ENCODE measurements at places on chromosomes 16 and 17.

DNA sequence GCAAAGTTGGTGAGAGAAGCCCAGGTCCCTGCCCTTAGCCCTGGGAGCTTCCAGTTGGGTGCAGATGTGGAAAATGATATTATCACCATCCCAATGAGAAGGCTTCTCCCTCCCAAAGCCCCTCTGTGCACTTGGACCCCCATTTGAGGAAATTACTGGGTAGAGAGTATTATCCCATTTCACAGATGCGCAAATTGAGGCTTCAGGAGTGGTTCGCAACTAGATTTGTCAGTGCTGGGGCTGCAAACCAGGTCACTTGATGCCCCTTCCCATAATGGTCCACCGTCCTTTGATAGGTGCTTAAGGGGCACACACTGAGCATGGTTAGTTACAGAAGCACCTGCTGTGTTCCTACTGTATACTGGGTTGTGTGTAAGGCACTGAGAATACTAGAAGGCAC, 14.3 kb upstream of the FOXN1 start:
- DNase-seq = no peak

- no peak for DNase-seq
Measured at GRCh38 chr17:57092779-57093178, 7.7 kb downstream of the AKAP1 start.

DNA sequence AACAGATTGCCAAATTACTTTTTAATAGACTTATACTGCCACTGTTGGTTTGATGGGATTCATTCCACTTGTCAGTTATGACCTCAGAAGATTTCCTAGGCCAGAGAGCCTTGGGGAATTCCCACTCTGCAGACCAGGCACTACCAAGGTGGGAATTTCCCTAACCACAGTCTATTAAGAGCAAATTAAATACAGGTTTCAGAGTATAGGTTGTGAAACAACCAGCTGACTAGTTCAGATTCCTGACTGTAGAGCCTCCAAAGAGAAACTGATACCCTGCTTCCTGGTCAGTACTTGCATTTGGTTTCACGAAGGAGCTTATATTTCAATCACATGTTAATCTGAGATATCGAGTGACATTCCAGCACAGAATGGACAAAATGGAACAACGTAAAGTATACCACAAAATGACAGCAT, 186.5 kb downstream of the STX8 start:
- no peak for DNase-seq

- DNase-seq = peak; percentile 48
Measured at GRCh38 chr16:28140788-28141618, 70.8 kb downstream of the XPO6 start.

GRCh38 chr17:41547921-41548843, 20.1 kb upstream of the KRT19 start:
- DNase-seq = peak; percentile 13

Measured in activated CD4-positive, alpha-beta T cell treated with anti-CD3 and anti-CD28 coated beads for 1 hour (primary cell).